NB4 (cell line): ENCODE measurements at places on chromosomes 7 and 10.
A peak's percentile ranks its signal among the peaks of the same experiment; 100 is the strongest.

DNA sequence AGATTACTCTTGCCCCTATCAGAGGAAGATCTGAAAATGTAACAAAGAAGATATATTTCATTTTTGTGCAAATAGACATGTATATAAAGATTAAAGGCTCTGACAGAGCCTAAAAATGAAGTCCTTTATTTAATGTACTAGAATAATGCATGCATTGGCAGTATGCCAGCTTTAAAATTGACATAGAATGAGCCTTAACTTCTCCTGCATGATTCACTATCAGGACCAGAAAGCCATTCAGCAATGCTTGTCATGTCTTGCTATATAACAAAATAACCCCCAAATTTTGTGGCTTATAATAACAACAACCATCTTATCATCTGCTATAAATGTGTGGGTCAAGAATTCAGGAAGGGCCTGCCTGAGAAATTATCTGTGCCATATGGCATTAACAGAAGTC is 411.9 kb downstream of the GRM8 start:
- DNase-seq: no peak

DNA sequence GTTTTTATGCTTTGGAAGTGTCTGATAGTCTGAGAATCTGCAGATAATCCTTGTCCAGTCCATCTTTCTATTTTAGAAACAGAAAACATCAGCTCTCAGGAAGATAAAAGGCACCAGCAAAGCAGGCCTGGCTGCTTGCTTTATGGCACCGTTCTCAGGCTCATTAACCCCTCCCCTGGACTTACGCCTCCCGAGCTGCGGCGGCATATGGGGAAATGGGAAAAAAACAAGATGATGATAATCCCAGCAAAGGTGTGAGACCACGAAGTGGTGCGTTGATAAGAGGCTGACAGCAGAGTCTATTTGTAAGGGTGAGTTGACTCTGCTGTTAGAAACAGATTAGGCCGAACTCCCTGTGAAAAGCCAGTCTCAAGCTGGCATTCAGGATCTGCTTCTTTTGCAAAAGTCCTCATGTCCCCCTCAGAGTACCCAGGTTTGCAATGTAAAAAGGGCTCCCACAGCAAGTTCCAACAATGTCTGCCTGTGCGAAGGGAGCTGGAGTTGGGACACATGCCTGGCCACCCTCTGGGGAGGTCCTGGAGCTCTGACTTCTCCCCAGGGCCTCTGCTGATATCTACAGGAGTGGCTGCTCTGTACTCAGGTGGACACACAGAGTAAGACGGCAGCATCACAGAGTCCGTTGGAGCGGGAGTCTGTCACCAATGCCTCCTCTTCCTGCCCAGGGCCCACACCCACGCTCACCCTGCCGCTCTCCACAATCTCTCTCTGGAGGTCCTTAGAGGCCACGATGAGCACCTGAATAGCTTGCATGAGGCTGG is 54.3 kb downstream of the SPDYE5 start:
- DNase-seq: no peak

DNA sequence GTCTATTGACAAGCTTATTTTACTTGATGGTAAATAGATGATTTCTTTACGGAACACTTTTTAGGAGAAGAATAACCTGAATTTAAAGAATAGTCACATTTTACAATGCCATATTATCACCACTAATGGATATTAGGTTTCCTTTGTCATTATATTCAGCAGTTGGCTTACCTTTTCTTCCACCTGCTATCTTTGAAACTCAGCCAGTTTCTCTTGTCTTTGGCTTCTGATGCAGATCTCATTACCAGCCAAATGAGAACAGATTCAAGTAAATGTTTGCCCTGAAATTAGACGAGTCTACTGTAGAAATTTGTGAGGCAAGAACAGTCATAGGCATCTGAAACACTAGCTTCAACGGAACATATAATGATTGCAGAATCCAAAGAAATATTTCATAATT is 85.5 kb upstream of the OIT3 start:
- DNase-seq: no peak

- DNase-seq: no peak
Observed at GRCh38 chr10:68092512-68092911, 16.8 kb upstream of the MYPN start.

DNA sequence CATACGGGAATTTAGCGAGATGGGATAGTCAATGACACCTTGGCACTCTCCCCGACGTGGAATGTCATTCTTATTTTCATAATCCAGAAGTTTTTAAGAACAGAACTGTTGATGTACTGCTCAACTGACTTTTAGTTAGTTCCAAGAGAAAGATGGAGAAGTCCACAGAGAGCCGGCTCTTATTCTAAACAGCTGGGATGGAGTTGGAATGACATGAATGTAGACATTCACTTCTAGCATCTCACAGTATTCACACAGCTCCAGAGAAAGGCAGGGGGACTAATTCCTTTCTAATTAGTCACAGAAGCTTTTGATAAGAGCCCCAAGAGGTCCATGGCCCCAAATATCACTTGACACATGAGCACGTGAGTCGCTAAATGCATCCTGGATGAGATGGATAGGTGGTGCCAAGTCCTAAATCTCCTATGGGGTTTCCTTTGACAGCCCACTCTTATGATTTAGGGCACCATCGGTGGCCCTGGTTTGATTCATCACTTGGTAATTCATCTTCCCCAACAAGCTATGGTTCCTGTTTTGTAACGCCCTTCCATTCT is 420.3 kb upstream of the AUTS2 start:
- no peak for DNase-seq

DNA sequence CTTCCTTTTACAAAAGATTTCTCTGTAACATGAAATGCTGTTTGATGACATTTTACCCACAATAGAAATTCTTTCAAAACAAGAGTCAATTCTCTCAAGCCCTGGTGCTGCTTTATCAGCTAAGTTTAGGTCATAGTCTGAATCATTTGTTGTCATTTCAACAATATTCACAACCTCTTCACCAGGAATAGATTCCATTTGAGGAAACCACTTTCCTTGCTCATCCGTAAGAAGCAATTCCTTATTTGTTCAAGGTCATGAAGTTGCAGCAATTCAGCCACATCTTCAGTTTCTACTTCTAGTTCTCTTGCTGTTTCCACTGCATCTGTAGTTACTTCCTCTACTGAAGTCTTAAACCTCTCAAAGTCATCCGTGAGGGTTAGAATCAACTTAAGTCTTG is 315.3 kb downstream of the TYW1 start:
- DNase-seq: no peak

DNA sequence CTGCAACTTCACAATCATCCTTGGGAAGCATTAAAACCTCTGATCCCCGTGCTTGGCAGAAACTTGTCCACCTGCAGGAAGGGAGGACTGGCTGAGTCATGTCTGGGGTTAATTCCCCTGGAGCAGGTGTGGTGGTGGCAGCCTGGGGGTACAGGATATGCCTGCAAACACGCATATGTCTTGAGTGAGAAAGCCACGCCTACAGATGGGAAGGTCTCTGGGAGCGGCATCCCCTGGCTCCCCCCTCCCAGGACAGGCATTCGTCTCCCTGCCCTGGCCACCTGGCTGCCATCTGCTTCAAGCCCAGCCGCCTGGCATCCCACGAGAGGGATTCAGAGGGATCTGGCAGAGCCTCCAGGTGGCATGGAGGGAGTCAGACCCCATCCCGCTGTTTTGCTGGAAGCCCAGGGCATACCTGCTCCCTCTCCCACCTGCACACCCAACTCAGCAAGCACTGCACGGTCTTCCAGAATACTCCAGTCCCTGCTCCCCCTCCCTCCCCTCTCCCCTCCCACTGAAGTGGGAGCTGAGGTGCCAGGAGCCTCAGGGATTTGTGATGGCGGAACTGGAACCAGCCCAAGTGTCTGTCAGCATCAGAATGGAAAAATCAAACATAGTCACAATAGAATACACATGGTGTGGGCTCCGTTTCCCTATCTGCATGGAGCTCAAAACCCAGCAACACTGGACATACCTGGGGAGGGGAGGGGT is 61.0 kb downstream of the CAMK2B start:
- DNase-seq: no peak

GRCh38 chr10:57338823-57339558 is 928.7 kb downstream of the IPMK start:
- DNase-seq: peak; percentile 57
